ENCODE measurements at places on chromosomes 7 and 10. TPM values are rescaled to one million over a fixed set of nuclear protein-coding genes. Genes with fewer than 3 reads are reported as not detected.

DNA sequence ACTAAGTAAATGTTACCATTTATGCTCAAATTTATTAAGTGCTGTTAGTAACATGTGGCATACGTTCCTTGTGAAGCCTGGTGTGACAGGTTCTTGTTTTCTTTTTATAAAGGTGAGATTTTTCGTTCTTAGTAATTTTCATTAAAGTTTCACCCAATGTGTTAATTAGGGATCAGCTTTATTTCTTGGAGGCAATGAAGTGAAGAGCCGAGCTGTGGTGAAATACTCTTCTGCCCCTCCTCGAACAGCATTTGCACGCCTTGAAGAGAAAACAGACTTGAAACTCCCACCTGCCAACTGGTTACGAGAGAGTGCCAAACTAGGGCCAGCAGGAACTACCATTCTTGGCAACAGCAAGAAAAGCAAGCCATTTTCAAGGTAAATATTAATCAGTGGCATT is 1.5 kb downstream of the EDRF1 start:
- no peak for DNase-seq

GRCh38 chr10:43685744-43686143 is 37.1 kb upstream of the ZNF32 start:
- DNase-seq, result no peak

DNA sequence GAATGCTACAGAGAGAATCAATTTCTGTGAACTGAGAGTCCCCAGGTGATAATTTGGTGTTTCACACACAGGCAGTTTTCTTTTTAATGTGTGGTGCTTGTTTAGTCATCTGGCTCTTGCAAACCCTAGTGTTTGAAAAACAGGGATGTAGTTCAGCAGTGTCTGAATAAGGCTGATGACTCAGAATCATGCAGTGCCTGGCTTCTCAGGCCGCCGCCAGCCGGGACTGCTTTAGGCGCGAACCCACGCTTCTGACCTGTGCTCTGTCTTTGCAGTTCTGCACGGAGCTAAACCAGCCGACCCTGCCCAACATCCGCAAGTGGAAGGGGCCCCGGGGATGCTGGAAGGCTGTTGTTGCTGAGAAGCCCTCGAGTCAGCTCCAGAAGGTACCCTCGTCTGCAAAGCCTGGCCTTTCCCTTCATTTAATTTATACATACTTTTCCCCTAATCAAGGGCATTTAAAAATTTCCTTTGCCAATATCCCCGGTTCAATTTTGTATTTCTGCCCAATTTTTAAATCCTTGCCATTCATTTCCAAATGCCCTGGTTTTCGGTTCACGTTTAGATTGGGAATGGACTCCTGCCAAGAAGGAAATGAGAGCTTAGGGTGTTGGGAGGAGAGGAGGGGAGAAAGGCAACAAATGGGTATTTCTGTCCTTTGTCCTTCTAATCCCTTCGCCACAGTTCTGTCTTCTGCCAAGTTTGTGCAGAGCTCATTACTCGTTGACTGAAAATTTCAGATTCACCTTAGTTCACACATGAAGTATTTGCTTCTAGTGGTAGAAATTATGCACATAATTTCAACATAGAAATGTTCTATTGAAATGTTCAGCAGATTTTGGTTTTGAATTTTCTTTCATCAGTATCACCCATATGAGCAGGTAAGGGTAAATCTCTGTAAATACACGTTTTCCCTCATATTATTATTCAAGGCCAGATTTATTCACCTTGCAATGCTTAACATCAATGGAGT is 108.5 kb upstream of the ANLN start:
- no peak for DNase-seq

DNA sequence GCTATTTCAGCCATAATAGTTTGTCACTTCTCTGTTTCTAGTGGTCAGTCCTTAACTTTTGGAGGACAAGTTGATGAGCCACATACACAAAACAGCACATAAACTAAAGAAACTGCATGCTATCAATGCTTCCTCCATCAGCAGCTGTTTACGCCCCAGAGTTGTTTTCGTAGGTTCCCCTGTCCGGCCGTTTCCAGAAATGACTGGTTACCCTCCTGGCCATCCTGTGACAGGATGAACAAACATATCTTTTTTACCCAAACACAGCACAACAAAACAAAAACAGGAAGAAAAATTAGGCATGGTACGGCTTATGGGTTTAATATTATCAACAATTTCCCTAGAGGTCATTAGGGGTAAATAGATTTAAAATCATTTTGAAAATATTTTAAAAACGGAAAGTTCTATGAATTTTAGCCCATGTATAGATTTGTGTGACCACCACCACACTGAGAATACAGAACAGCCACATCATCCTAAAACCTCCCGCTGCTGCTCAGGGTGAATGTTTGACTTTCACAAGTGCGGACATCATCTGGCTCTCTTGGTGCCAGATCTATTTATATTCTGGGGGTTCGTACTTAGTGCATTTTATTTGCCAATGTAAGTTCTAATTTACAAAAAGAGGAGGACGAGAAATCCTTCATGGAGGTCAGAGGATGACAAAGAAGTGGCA is 74.8 kb downstream of the HIPK2 start:
- no peak for DNase-seq

DNA sequence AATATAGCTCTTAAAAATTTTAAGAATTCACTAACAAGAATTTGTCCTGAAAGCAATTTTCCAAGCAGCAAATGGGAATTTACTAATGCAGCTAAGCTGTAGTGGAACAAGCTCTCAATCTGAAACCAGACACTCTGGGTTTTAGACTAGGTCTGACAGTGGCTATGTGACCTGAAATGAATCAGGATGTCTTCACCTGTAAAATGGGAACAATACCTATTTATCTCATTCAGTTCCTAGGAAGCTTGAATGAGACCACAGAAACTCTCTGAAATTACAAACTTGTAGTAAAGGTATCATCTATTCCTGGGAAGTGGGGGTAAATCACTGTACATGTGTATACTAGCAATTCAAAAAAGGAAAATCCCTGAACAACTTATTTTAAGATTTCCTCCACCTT is 1.2 kb downstream of the DNAJC2 start:
- no peak for DNase-seq

- no peak for DNase-seq
Observed at GRCh38 chr10:103792547-103792946, 62.8 kb downstream of the SH3PXD2A start.

DNA sequence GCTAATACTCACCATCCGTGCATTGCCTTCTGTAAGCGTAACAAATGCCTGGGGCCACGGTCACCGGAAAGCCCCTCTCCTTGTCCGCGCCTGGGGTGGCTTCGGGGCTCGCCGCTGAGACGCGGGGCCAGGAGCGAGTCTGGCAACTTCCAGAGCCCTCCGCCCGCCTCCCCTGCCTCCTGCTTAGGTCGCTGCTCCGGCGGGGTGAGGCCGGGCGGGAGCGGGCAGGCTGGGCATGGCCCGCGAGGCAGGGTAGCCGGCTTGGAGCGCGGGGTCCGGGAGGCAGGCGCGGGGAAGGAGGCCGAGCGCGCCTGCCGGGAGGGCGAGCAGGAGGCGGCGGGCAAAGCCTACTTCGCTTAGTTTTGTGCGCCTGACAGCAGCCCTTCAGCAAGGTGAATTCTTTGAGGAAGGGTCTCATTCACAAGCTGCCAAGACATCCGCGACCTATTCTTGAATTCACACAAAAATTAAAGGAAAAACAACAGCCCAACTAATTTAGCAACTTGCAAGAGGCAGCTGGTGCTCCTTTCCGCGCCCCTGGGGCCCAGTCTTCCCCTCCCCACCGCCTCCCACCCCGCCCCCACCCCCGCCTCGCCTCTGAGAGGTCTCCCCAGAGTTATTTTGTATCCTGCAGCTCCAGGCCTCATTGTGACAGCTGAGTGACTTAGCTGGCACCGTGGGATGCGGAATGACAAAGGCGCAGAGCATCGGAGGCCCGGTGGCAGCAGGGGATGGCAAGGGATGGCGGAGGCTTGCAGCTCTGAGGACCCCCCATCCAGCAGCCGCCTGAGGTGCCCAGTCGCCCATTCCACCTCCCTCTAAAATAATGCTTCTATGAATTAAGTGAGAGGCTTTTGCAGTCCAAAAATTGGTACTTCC is 12.8 kb upstream of the KAT6B start:
- DNase-seq, result no peak

GRCh38 chr10:131419797-131420196 is 108.3 kb upstream of the TCERG1L start:
- DNase-seq, result no peak

GRCh38 chr10:31804352-31804810 is 124.2 kb downstream of the ARHGAP12 start:
- DNase-seq, result no peak

DNA sequence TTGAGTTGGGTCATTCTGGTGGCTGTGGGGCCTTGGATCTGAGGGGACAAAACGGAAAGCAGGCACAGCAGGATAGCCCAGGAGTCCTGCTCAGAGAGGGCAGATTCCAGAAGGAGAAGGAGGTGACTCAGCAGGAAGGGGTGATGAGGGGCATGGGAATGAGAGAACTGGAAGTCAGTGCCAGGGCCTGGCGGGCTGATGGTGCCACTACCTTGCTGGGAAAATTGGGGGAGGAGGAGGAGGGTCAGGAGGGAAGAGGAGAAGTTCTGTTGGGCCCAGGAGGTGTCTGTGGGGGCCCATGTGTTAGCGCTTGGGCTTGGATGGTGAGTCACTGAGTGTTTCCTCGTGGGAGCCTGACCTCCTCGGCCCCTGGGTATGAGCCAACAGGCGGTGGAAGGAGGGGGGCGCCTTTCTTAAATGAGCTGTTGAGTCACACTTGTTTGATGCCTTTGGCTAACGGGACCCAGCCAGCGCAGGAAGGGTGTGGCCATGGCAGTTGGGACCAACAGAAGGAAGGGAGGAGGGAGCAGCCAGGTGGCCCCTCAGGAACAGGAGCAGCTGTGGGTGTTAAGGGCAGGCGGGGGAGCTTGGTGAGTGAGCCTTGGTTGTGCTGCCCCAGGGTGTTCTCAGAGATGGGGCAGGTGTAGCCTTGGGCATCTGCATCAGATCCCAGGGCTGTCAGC is 130.0 kb upstream of the BTBD16 start:
- no peak for DNase-seq

DNA sequence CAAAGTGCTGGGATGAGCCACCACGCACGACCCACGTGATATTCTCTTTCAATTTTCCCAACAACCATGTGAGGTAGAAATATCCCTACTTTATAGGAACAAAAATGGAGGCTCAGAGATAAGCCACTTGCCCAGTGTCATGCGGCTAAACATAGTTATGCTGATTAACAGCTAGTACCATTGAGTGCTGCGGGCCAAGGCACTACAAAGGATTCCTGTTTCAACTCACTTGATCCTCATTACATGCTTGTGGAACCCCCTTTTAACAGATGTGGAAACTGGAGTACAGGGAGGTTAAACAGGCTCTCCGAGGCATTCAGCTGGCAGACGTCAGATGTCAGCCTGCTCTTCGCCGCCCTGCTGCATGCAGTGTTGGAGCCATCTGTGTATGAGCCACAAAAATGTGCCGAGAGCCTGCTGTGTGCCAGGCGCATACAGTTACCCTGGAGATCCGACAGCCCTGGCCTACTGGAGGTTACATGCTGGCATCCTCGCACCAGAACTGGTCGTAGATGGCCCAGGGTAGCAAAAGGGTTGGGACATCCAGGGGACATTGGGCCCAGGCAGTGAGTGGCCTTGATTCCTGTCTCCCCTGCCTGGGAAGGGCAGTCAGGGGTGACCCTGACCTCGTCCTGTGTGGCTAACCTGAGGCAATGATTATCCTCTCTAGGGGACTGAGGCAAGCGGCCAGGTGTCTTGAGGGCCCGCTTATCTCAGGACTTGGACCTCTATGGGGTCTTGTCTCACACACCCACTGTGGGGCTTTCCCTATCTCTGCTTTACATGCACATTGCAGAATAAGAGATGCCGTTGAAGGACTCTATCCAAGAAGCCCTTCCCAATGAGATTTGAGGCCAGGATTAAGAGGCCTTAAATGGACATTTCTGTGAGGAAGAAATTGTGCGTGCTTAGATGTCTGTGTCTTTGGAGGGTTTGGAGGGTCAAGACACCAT is 18.5 kb upstream of the SRGN start:
- no peak for DNase-seq

The TLX1 gene
- 0.19 TPM for polyA plus RNA-seq

The ADAMTS14 gene
- polyA plus RNA-seq, result 1.6 TPM

The GOLGA7B gene
- 0.51 TPM for polyA plus RNA-seq

Data from left renal cortex interstitium (tissue), 4 donors.